Right ventricle myocardium superior (tissue), 1 donor: ENCODE measurements at places on chromosomes 16 and 17.

GRCh38 chr16:83781-84615, 6.0 kb downstream of the MPG start:
- DNase-seq: no peak

DNA sequence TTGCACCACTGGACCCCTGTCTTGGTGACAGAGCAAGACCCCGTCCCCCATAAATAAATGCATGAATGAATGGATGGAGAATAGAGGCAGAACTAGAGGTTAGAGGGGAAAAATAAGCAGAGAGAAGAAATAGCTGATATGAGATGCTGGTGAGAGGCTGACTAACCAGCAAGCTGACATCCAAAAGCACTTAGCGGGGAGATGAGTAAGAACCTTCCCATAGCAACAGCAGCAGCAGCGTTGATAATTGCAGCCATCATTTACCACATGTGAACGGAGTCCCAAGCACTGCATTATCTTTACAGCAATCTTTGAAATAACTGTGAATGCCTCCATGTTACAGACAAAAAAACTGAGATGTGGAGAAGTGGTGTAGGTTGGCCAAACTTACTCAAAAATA, 777.3 kb upstream of the EEF2KMT start:
- DNase-seq: no peak

DNA sequence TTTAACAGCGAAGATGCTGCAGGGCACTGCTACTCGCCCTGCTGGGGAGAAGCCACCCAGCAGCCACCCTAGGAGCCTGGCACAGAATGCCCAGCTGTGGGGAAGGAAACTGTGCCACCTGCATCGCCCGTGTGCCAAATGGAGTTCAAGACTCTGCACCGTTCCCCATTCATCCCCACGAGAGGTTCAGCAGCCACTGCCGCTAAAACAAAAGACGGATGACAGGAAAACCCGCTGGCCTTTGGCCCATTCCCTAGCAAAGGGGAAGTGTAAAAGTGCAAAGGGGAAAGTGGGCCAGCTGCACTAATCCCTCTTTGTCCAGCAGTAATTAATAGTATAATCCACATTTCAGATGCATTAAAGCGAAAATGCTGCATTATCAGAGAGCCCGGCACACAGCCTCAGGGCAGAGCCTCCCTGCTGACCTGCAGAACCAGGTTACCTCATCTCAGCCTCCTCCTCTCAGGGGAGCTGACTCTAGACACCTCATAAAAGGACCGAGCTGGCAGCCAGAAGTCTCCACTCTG, 37.7 kb downstream of the ZFHX3 start:
- DNase-seq: no peak

DNA sequence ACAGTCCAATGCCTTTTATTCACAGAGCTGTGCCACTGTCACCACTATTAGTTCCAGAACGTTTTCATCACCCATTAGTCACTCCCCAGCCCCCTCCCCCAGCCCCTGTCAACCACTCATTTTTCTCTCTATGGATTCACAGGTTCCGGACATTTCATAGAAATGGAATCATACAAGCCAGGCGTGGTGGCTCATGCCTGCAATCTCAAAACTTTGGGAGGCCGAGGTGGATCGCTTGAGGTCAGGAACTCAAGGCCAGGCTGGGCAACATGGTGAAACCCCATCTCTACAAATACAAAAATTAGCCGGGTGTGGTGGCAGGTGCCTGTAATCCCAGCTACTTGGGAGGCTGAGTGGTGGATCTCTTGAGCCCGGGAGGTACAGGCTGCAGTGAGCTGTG, 759 bp upstream of the PAM16 start:
- DNase-seq: no peak

- no peak for DNase-seq
Measured at GRCh38 chr17:80446645-80447405, 29.6 kb downstream of the NPTX1 start.

DNA sequence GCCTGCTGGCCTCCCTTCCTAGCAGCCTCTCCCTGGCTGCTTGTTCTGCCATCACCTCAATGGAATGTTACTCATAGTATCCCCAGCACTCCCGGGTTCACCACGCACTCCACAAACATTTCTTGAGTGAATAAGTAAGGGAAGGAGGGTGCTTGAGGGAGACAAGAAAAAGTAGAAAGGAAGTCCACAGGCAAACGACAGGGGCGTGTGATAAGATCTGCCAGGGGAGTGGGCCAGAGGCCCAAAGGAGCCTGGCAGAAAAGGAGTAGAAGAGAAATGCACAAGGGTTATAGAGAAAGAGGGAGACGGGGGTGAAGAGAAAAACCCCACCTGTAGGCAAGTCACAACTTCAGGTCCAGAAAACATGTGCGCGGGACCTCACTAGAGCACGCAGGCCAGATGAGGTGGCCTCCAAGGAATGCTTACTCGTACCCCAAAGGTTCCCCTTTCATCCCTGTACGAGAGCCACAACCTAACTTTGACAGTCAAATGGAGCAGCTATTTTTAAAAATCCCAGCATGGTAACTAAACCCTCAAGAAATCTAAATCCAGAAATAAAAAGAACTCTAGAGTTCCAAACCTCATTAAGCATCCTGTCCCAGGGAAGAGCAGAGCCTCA, 6.6 kb downstream of the ZDHHC7 start:
- DNase-seq: no peak

- no peak for DNase-seq
Measured at GRCh38 chr17:12127177-12127576, 106.5 kb downstream of the MAP2K4 start.

DNA sequence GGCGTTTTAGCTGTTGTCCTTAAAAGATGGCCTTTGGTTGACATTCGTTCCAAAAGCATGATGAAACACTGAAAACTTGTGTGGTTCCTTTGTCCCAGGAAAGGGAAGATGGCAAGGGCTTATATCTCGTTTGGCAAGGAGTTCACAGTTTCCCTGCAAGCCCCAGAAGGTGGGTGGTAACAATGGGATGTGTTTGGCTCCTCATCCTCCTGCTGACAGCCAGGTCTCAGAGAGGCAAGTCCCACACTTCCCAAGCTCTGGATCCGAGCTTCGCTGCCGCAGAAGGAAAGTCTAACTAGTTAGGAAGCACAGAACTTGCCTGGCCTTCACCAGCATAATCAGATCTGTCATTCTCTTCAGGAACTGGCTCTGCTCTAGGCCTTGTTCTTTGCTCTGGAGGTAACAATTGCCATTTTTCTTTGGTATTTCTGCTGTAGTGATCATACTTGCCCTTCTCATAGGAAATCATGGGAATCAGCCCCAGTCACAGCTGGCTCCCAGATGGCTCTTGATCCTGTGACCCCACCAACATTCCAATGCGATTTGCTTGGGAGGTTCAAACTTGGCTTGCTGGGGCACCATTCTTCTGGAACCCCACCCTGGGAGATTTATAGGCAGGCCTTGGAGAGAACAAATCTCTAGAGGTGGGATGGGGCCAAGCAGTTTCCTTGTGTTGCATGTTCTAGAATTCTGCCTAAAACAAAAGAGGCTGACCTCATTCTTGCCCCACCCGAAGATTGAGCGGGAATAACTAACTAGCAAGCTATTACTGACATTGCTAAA, 17.9 kb downstream of the KPNA2 start:
- peak; percentile 65 for DNase-seq

GRCh38 chr17:8189041-8189710, 804 bp downstream of the BORCS6 start:
- DNase-seq: peak; percentile 50

DNA sequence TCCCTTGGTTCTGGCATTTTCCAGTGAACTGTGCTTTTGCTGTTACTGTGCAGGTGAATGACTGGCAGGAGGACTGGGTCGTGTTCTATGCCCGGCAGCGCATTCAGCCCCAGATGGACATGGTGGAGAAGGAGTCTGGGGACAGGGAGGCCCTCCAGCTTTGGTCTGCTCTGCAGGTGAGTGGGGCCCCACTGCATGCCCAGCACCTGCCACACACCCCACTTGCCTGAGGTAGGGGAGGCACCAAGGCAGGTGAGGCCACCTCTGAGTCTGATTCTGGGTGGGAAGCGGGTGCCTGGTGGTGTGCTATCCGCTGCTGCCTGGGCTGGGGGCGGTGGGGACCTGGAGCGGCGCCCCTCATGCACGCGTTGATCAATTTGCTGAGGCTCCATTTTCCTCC, 9.0 kb upstream of the FN3K start:
- no peak for DNase-seq

DNA sequence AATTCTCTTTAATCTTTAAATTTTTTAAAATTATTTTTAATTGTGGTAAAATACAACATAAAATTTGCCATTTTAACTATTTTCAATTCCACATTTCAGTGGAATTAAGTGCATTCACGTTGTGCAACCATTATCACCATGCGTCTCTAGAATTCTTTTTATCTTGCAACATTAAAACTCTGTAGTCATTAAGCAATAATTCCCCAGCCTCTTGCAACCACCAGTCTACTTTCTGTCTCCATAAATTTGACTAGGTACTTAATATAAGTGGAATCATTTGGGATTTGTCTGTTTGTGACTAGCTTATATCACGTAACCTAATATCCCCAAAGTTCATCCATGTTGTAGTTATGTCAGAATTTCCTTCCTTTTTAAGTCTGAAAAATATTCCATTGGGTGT, 79.1 kb downstream of the TAOK1 start:
- DNase-seq: no peak
